ENCODE measurements at places on chromosomes 2 and 18.

- DNase-seq: no peak
Measured at GRCh38 chr2:187549193-187549592, 5.0 kb downstream of the TFPI start.

- DNase-seq: no peak
Measured at GRCh38 chr2:46435796-46436360, 43.5 kb upstream of the TMEM247 start.

- no peak for DNase-seq
Measured at GRCh38 chr2:180747728-180748127, 232.7 kb upstream of the UBE2E3 start.

DNA sequence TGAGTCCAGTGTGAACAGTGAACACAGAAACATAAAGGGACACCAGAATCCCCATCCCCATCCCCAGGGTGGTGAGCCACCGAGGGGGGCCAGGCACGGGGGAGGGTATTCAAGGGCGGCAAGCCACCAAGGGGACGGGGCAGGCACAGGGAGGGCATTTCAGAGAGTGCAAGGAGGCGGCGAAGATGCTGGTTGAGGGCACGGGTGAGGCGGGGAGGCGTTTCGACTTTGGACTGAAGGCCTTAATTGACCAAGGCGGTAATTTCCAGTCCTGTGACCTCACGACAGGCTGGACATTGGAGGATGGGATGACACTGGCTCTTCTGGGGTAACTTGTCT, 70.4 kb downstream of the ODC1 start:
- no peak for DNase-seq

DNA sequence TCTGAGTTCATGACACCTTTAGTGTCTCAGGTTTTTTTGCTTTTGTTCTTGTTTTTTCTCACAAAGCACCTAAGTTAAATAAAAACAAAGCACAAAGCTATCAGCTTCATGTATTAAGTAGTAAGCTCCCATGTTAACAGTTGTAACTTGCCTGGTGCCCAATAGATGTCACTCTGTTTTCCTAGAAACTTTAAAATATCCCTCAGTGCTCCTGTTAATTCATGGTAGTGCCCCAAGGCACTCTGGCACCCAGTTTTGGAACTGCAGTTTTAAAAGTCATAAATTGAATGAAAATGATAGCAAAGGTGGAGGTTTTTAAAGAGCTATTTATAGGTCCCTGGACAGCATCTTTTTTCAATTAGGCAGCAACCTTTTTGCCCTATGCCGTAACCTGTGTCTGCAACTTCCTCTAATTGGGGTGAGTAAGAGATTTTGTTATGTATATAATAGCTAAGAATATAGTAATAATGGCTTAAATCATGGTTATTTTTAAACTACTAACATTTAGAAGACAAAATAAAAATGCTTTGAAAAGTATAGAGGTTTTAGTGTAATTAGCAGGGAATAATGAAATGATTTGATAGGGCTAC, 555.0 kb upstream of the TMEFF2 start:
- DNase-seq: no peak

- no peak for DNase-seq
Measured at GRCh38 chr18:21479721-21480120, 120.8 kb downstream of the ESCO1 start.

DNA sequence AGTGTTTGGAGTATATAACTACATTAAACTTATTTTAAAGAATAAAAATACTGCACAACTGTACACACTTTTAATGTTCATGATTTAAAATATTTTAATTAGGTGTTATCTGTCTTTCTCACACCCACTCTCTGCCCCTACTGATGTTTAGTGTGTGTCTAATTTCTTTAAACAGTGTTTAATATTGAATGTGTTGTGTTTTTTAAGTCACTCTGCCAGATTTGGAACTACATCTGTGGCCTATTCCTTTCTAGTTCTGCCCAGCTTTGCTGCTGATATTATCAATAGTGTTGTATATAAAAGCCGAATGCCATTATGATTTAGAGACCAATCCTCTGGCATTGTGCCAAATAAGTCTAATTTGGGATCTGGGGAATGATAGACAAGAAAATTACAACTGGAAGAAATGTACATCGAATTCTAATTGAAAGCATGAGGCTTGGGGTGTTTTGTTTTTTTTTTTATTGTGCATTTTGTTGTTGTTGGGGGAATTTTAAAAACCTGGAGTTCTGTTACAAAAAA, 398.0 kb downstream of the CPS1 start:
- DNase-seq: no peak

GRCh38 chr2:189177251-189177840, 2.2 kb downstream of the COL5A2 start:
- DNase-seq: no peak

DNA sequence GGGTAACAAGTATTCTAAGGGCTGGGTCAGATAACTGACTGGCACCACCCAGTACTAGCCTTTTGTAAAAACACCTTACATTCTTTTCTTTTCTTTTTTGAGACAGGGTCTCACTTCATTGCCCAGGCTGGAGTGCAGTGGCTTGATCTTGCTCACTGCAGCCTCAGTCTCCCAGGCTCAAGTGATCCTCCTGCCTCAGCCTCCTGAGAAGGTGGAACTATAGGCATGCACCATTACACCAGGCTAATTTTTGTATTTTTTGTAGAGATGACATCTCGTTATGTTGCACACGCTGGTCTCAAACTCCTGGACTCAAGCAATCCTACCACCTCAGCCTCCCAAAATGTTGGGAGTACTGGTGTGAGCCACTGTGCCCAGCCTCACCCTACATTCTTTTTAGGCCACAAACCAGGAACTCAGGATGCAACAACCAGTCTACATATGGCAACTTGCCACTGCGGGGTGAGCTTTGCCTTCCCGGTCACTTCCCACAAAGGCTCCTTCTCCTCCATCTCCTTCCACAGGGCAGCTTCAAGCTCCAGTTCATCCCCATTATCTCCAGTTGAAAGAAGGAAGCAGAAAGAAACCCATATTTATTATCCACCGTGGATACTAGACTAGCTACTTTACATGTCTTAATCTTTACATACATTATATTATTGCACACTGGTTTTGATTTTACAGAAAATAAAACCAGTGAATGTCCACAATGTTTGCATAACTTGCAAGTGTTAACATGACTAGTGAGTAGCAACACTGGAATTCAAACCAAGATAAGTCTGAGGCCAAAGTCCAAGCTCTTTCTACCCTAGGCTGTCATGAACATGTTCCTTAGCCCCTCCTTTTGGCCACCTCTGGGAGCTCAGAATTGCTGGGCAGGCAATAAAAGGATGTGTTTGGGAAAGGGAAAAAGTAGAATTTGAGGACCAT, 23.7 kb upstream of the AP1S3 start:
- no peak for DNase-seq

DNA sequence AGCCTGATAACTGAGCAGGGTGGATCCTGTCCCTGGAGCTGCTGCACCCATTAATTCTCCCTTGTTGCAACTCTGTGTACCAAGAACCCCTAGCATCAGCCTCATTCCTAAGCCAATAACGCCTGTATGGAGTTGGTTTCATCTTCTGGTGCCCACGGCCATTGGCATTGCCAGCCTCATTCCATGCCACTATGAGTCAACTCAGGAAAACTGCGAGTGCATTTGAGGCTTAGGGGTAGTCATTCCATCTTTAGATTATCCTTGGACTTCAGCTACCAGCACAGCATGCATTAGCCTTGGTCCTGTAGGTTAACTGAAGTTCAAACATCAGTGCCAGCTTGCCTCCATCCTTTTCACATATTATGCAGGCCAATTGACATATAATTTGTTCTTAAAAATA, 1.4 kb upstream of the TRIM54 start:
- DNase-seq: no peak

DNA sequence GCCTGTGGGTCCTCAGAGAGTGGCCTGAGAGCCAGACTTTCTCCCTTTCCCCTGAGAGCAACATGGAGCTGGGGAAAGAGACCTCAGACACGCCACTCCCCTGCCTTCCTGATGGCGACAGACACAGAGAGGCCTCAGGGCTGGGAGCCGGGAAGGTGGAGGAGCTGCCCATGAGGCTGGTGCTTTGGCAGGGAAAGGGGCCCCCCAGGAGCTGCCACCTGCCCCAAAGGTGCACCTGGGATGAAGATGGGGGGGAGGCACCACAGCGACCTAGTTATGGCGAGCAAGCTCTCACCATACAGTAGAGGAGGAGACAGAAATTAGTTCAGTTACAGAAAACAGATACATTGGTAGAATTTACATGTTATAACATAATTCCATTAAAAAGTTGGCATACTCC, 80.7 kb upstream of the PXDN start:
- DNase-seq: no peak

GRCh38 chr2:191020742-191021381, 6.9 kb upstream of the STAT1 start:
- no peak for DNase-seq

DNA sequence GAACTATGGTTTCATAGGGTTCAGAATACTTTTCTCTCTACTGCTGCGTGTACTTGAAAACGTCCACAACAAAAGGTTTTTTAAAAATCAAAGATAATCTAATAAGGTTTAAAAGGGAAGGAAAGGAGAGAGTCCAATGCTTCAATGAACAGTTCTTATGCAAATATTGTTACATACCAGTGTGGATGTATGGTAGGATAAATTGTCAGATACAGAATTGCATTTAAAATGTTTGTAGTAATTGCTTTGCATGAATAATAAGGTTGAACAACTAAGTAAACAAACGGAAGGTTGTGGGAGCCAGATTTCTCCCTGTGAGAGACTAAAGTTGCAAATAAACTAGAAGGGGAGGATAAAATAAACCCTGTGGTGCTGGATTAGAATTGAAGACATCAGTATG, 53.8 kb upstream of the RBBP8 start:
- DNase-seq: no peak

- DNase-seq: no peak
Measured at GRCh38 chr2:3654531-3655225, 3.3 kb upstream of the ALLC start.

GRCh38 chr18:228586-228985, 39.3 kb downstream of the THOC1 start:
- no peak for DNase-seq

DNA sequence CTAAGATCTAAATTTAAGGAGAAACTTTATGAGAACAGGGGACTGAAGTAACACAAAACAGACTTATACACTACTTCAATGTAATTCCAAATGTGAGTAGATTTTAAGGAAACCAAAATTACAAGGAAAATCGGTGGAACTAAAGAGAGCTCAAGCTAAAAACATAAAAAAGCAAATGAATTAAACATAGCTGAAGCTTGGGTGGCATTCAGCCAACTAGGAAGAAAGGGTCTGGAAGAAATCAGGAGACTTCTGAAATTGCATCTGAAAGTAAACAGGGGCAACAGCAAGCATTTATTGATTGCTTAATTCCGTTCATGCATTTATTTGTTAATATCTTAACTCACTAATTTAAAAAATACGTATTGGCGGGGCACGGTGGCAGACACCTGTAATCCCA, 727.3 kb upstream of the PKDCC start:
- no peak for DNase-seq

DNA sequence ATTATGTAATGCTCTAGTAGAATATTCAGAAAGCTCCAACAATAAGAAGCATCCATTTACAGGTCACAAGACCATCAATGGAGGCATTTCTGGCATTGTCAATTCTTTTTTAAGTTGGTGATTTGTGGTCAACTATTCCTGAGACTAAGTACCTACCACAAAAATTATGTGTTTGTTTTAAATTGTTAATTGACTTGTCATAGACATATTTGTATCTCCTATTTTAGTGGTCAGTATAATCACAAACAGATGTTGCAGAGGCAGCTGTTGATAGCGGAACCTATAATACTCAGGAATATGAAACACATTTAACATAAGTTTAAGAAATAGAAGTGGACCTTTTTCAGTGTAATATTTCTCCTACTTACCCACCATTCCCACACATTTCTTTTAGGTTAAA, 430.1 kb downstream of the CCDC85A start:
- DNase-seq: no peak

DNA sequence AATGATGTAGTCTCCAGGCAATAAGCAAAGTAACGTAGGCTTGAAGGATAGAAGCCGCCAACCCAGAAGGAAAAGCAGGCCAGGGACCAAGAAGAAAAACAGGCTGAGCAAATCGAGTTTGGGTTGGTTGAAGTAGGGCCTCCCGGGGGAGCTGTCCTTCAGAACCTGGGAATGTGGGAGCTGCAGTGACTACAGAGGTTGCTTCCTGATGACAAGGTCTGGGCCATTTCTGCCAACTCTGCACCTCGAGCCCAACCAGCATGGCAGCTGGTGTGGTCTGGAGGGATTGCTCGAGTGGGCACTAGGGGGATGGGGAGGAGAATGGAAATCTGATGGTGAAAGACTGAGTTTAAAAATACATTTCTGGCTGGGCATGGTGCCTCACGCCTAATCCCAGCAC, 14.1 kb downstream of the ACMSD start:
- DNase-seq: no peak

DNA sequence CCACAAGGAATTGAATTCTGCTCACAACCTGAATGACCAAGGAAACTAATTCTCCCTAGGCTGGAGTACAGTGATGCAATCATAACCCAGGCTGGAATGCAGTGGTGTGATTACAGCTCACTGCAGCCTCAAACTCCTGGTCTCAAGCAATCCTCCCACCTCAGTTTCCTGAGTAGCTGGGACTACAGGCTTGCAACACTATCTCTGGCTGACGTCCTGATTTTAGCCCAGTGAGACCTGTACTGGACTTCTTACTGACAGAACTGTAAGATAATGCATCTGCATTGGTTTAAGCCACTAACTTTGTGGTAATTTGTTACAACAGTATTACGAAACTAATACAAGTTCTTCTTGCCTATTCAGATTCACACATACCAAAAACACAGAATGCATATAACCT, 9.5 kb upstream of the KDSR start:
- DNase-seq: no peak
